ENCODE measurements at places on chromosomes 3 and 15. TPM values are rescaled to one million over a fixed set of nuclear protein-coding genes. Genes with fewer than 3 reads are reported as not detected.

- no peak for DNase-seq
These were observed 8.6 kb downstream of the RHCG start for GRCh38 chr15:89487791-89488190.

- DNase-seq = no peak
These were observed 2.9 kb upstream of the MANF start for GRCh38 chr3:51382076-51382745.

GRCh38 chr3:17811646-17812045 is 69.2 kb upstream of the TBC1D5 start:
- no peak for DNase-seq

Gene NLGN1
- total RNA-seq = 15.7 TPM

Measured in WTC11 (cell line).